Naive thymus-derived CD8-positive, alpha-beta T cell (primary cell): ENCODE measurements at places on chromosomes 12 and 14. TPM values are rescaled to one million over a fixed set of nuclear protein-coding genes. Genes with fewer than 3 reads are reported as not detected.

GRCh38 chr12:91896286-91897024 lies 249.2 kb downstream of the BTG1 start:
- H3K36me3 ChIP-seq, result peaks cover 11% of the 10 kb centered on the region
- no peak for DNase-seq
- H3K4me1 ChIP-seq, result peaks cover 11% of the 10 kb centered on the region
- H3K4me3 ChIP-seq, result no peak overlapping the region

GRCh38 chr14:94926176-94926575 lies 156.3 kb upstream of the GSC start:
- H3K27me3 ChIP-seq, result no peaks in the 10 kb centered on the region
- H3K36me3 ChIP-seq, result no peaks in the 10 kb centered on the region
- H3K4me3 ChIP-seq, result no peak overlapping the region

Gene CCDC88C
- total RNA-seq, result 322 TPM

- no peaks in the 10 kb centered on the region for H3K36me3 ChIP-seq
- no peaks in the 10 kb centered on the region for H3K27me3 ChIP-seq
- H3K4me3 ChIP-seq, result peak overlapping the region; percentile 64
- peaks cover 71% of the 10 kb centered on the region for H3K4me1 ChIP-seq
- DNase-seq, result no peak
- peak overlapping the region; percentile 90 for H3K27ac ChIP-seq
These were observed 64.7 kb downstream of the BTG1 start for GRCh38 chr12:92080911-92081285.

GRCh38 chr12:52870361-52871290 lies 21.8 kb upstream of the KRT78 start:
- peak overlapping the region; percentile 34 for H3K27ac ChIP-seq
- DNase-seq, result peak; percentile 88
- no peak overlapping the region for H3K4me3 ChIP-seq
- no peaks in the 10 kb centered on the region for H3K36me3 ChIP-seq
- no peaks in the 10 kb centered on the region for H3K27me3 ChIP-seq

GRCh38 chr12:101931498-101932326 lies 54.3 kb downstream of the DRAM1 start:
- H3K36me3 ChIP-seq, result no peaks in the 10 kb centered on the region
- H3K27ac ChIP-seq, result no peak overlapping the region
- H3K4me1 ChIP-seq, result no peaks in the 10 kb centered on the region
- no peak for DNase-seq

- H3K27ac ChIP-seq, result no peak overlapping the region
- no peak overlapping the region for H3K4me3 ChIP-seq
- H3K4me1 ChIP-seq, result peaks cover 33% of the 10 kb centered on the region
- no peak for DNase-seq
These were observed 3.5 kb upstream of the SCNN1A start for GRCh38 chr12:6378709-6379472.

Gene CD163
- total RNA-seq, result 3.9 TPM

- peaks cover 7% of the 10 kb centered on the region for H3K27me3 ChIP-seq
- no peak for DNase-seq
- no peak overlapping the region for H3K4me3 ChIP-seq
- no peaks in the 10 kb centered on the region for H3K36me3 ChIP-seq
- peaks cover 6% of the 10 kb centered on the region for H3K4me1 ChIP-seq
- no peak overlapping the region for H3K27ac ChIP-seq
These were observed 65.8 kb downstream of the CCDC92 start for GRCh38 chr12:123906711-123907420.

Gene OTX2
- not detected for total RNA-seq

Gene LTB4R
- total RNA-seq, result 9.6 TPM

- peaks cover 20% of the 10 kb centered on the region for H3K36me3 ChIP-seq
- H3K27me3 ChIP-seq, result no peaks in the 10 kb centered on the region
- no peak overlapping the region for H3K4me3 ChIP-seq
These were observed 74.8 kb downstream of the ARL6IP4 start for GRCh38 chr12:123055281-123055766.

- H3K27me3 ChIP-seq, result peaks cover 31% of the 10 kb centered on the region
- H3K27ac ChIP-seq, result no peak overlapping the region
- no peak for DNase-seq
- H3K4me1 ChIP-seq, result no peaks in the 10 kb centered on the region
- H3K4me3 ChIP-seq, result no peak overlapping the region
- H3K36me3 ChIP-seq, result no peaks in the 10 kb centered on the region
These were observed 45.3 kb upstream of the NAA30 start for GRCh38 chr14:57345106-57345505.

GRCh38 chr12:52057638-52058576 lies 6.7 kb downstream of the NR4A1 start:
- no peak for DNase-seq
- H3K4me3 ChIP-seq, result no peak overlapping the region
- no peak overlapping the region for H3K27ac ChIP-seq
- no peaks in the 10 kb centered on the region for H3K36me3 ChIP-seq

Gene OR10AD1
- not detected for total RNA-seq

- no peak for DNase-seq
- H3K27ac ChIP-seq, result no peak overlapping the region
- peaks cover 2% of the 10 kb centered on the region for H3K4me1 ChIP-seq
- no peaks in the 10 kb centered on the region for H3K27me3 ChIP-seq
- H3K4me3 ChIP-seq, result no peak overlapping the region
These were observed 70.3 kb downstream of the ATP23 start for GRCh38 chr12:58011676-58012075.

- H3K4me3 ChIP-seq, result no peak overlapping the region
- no peak for DNase-seq
- no peak overlapping the region for H3K27ac ChIP-seq
- H3K36me3 ChIP-seq, result no peaks in the 10 kb centered on the region
- H3K4me1 ChIP-seq, result no peaks in the 10 kb centered on the region
- no peaks in the 10 kb centered on the region for H3K27me3 ChIP-seq
These were observed 340.9 kb downstream of the ALG10 start for GRCh38 chr12:34363050-34363673.

GRCh38 chr12:59115526-59115925 lies 195.2 kb upstream of the LRIG3 start:
- peaks cover 7% of the 10 kb centered on the region for H3K27me3 ChIP-seq
- H3K36me3 ChIP-seq, result no peaks in the 10 kb centered on the region
- no peak overlapping the region for H3K27ac ChIP-seq
- no peaks in the 10 kb centered on the region for H3K4me1 ChIP-seq
- no peak overlapping the region for H3K4me3 ChIP-seq

DNA sequence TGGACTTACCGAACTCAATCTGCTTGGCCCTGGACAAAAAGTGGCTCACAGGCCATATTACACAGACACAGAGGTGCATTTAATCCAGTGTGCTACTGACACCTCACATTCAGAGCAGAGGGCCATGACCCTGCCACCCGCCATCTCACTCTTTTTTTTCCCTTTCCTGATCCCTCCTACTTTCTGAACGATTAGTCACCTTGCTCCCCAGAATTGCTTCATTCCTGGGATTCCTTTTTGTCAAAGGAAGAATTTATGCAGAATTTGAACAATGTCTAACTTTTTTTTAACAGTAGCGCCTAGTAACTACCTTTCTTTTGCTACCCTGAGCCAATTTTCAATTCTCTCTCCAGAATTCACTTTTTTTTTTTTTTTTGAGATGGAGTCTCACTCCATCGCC lies 4.6 kb downstream of the PKP2 start:
- H3K4me1 ChIP-seq, result peaks cover 12% of the 10 kb centered on the region
- H3K36me3 ChIP-seq, result no peaks in the 10 kb centered on the region
- no peak overlapping the region for H3K4me3 ChIP-seq
- H3K27ac ChIP-seq, result no peak overlapping the region

Gene C14orf180
- not detected for total RNA-seq

- H3K4me1 ChIP-seq, result no peaks in the 10 kb centered on the region
- DNase-seq, result no peak
- H3K27ac ChIP-seq, result no peak overlapping the region
These were observed 736.4 kb downstream of the NOVA1 start for GRCh38 chr14:25861406-25861805.

GRCh38 chr12:96364092-96364700 lies 36.0 kb downstream of the CDK17 start:
- no peaks in the 10 kb centered on the region for H3K27me3 ChIP-seq
- H3K36me3 ChIP-seq, result no peaks in the 10 kb centered on the region
- DNase-seq, result no peak
- no peak overlapping the region for H3K4me3 ChIP-seq

DNA sequence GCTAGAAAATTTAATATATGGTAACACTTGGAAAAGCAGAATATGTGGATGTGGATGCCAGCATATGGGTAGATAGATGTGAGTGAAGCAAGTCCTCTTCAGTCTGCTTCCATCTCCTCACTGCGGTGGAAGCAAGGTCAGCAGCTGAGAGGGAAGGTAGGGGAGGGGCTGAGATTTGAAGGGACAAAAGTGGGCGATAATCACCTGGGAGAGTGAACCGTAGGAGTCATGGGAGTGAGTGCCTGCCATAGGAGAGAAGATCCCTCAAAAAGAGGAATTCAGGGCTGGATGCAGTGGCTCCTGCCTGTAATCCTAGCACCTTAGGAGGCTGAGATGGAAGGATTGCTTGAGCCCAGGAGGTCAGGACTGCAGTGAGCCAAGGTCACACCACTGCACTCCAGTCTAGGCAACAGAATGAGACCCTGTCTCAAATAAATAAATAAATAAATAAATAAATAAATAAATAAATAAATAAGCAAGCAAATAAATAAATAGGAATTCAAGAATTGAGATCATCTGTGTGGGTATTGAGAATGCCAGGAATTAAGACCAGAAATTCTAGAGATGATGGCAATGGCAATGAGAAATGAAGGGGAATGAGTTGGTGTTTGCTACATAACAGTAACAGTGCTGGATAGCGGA lies 123.4 kb downstream of the BICD1 start:
- no peak for DNase-seq
- H3K4me3 ChIP-seq, result no peak overlapping the region
- no peaks in the 10 kb centered on the region for H3K4me1 ChIP-seq
- no peak overlapping the region for H3K27ac ChIP-seq
- H3K27me3 ChIP-seq, result no peaks in the 10 kb centered on the region
- H3K36me3 ChIP-seq, result peaks cover 3% of the 10 kb centered on the region

GRCh38 chr12:89636052-89636775 lies 72.4 kb downstream of the ATP2B1 start:
- H3K36me3 ChIP-seq, result peaks cover 26% of the 10 kb centered on the region
- H3K4me3 ChIP-seq, result no peak overlapping the region

- no peaks in the 10 kb centered on the region for H3K36me3 ChIP-seq
- H3K27ac ChIP-seq, result no peak overlapping the region
- peaks cover 1% of the 10 kb centered on the region for H3K27me3 ChIP-seq
- DNase-seq, result no peak
- H3K4me3 ChIP-seq, result no peak overlapping the region
These were observed 59.2 kb downstream of the RASSF8 start for GRCh38 chr12:26017484-26018211.

Gene LPAR5
- 18.9 TPM for total RNA-seq

Gene TPPP2
- total RNA-seq, result not detected

- H3K27ac ChIP-seq, result no peak overlapping the region
- no peak overlapping the region for H3K4me3 ChIP-seq
- H3K27me3 ChIP-seq, result no peaks in the 10 kb centered on the region
- no peaks in the 10 kb centered on the region for H3K36me3 ChIP-seq
- DNase-seq, result no peak
- H3K4me1 ChIP-seq, result no peaks in the 10 kb centered on the region
These were observed 465.8 kb downstream of the APAF1 start for GRCh38 chr12:99110868-99111267.

- peaks cover 2% of the 10 kb centered on the region for H3K27me3 ChIP-seq
- no peaks in the 10 kb centered on the region for H3K36me3 ChIP-seq
- H3K4me3 ChIP-seq, result no peak overlapping the region
- peaks cover 6% of the 10 kb centered on the region for H3K4me1 ChIP-seq
- no peak for DNase-seq
These were observed 114.7 kb upstream of the EEA1 start for GRCh38 chr12:93043877-93044209.

DNA sequence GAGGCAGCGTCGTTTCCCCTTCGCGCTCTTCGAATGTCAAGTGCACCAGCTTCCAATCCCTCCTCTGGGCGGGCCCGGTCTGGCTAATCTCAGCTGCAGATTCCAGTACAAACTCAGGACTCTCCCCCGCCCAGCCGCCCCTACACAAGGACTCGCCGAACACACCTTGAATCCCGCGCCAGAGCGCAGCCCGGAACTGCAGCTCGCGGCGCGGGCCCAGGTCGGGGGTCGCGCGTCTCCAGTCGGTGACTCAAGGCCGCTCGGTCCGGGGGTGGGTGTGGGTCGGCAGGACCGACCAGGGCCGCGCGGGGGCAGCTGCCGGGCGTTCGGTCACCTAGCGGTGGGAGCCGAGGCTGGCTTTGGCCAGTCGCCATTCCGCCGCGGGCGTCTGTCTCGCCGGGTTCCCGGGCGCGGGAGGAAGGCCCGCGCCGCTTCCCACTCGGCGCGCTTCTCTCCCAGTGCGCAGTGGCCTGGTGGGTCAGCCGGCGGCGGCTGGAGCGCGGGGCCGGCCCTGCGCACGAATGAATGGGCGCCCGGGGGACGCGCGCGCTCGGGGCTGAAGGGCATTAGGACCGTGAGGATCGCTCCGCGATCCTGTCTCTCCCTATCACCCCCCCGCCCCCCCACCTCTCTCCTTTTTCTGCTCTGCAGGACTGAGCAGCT lies at the start of gene GALNT16:
Gene GALNT16 (plus strand): TSS at position 632 of the 663 bp plus-strand sequence. CDS start 133 bp downstream, outside the sequence.
- peak within 1 kb of the TSS; percentile 62 for H3K4me3 ChIP-seq
- no peaks in the 10 kb centered on the region for H3K36me3 ChIP-seq
- H3K27me3 ChIP-seq, result peaks cover 71% of the 10 kb centered on the region
- DNase-seq, result no peak
- H3K27ac ChIP-seq, result no peak within 1 kb of the TSS

- H3K4me3 ChIP-seq, result no peak overlapping the region
- no peak overlapping the region for H3K27ac ChIP-seq
- no peaks in the 10 kb centered on the region for H3K4me1 ChIP-seq
- peaks cover 21% of the 10 kb centered on the region for H3K36me3 ChIP-seq
- peaks cover 7% of the 10 kb centered on the region for H3K27me3 ChIP-seq
These were observed 399.2 kb downstream of the VRK1 start for GRCh38 chr14:97196336-97196735.

- no peaks in the 10 kb centered on the region for H3K27me3 ChIP-seq
- no peaks in the 10 kb centered on the region for H3K36me3 ChIP-seq
- peaks cover 32% of the 10 kb centered on the region for H3K4me1 ChIP-seq
- H3K4me3 ChIP-seq, result no peak overlapping the region
- no peak for DNase-seq
- no peak overlapping the region for H3K27ac ChIP-seq
These were observed 213.1 kb downstream of the CHST11 start for GRCh38 chr12:104669851-104670337.

Gene ETFBKMT
- total RNA-seq, result 1.9 TPM

- H3K4me3 ChIP-seq, result no peak overlapping the region
- no peaks in the 10 kb centered on the region for H3K36me3 ChIP-seq
- H3K27ac ChIP-seq, result no peak overlapping the region
- H3K4me1 ChIP-seq, result peaks cover 6% of the 10 kb centered on the region
These were observed 69.6 kb upstream of the AEBP2 start for GRCh38 chr12:19369691-19370148.

DNA sequence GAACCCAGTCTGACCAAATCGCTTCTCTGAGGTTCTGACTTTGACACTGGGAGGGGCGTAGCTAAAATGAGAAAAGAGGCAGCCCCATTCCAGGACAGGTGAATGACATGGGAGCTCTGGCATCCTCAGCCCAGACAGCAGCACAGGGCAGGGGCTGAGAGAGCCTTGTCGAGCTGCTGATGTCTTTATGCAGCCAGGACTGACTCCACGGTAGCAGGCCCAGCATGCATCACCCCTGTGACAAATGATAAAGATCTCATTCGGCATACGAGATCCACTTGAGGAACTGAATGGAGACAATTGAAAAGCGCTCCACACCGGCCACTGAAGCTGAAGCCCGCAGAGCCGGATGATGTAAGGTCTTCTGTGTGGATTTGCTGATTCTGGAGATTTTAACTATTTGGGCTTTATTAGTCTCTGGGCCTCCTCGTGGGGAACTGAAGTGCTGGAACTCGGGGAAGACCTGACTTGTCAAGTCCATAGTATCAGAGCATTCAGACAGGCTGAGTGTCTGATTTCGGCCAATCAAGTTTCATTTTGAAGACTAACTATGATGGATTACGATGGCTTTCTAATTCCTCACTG lies 56.9 kb upstream of the MAP1LC3B2 start:
- peaks cover 1% of the 10 kb centered on the region for H3K36me3 ChIP-seq
- H3K4me3 ChIP-seq, result no peak overlapping the region
